IMR-90 (cell line): ENCODE measurements at places on chromosomes 16 and 17. TPM values are rescaled to one million over a fixed set of nuclear protein-coding genes. Genes with fewer than 3 reads are reported as not detected.

Gene NUP85
- polyA plus RNA-seq: 54.4 and 59.3 TPM in 2 replicates

Gene TNFSF13
- 0.98 and 1.3 TPM in 2 replicates for polyA plus RNA-seq

GRCh38 chr17:41521574-41522261, 3.0 kb upstream of the KRT15 start:
- peak; percentile 91 for DNase-seq

Gene PLLP
- polyA plus RNA-seq: 0.05 TPM in 1 of 2 replicates, not detected in the other

DNA sequence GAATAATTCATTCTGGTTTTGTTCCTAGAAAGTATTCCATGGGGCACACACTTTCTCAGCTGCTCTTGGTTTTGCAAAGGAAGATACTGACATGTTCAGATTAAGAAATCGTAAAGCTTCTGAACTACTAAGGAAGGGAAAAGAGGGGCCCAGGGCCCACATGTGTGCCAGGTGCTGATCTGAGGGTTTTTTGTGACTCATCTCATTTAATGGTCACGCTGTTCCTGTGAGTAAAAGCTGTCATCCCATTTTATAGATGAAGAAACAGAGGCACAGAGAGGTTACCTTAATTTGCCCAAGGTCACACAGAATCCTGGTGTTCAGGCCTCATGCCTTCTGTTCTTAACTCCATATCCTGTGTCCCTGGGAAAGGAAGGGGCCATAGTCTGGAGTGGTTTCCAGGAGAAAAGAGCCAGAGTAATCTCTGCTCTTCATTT, 113.2 kb downstream of the MSI2 start:
- DNase-seq: peak; percentile 34

Gene KCNG4
- not detected in 2 replicates for polyA plus RNA-seq
